ENCODE measurements at places on chromosomes 12 and 14. TPM values are rescaled to one million over a fixed set of nuclear protein-coding genes. Genes with fewer than 3 reads are reported as not detected.
A peak's percentile ranks its signal among the peaks of the same experiment; 100 is the strongest.

Gene TMEM121
- polyA plus RNA-seq, result not detected

Gene HHIPL1
- 1.2 TPM for polyA plus RNA-seq

Gene CYP46A1
- 1.2 TPM for polyA plus RNA-seq

Gene PTPN21
- 76.7 TPM for polyA plus RNA-seq

DNA sequence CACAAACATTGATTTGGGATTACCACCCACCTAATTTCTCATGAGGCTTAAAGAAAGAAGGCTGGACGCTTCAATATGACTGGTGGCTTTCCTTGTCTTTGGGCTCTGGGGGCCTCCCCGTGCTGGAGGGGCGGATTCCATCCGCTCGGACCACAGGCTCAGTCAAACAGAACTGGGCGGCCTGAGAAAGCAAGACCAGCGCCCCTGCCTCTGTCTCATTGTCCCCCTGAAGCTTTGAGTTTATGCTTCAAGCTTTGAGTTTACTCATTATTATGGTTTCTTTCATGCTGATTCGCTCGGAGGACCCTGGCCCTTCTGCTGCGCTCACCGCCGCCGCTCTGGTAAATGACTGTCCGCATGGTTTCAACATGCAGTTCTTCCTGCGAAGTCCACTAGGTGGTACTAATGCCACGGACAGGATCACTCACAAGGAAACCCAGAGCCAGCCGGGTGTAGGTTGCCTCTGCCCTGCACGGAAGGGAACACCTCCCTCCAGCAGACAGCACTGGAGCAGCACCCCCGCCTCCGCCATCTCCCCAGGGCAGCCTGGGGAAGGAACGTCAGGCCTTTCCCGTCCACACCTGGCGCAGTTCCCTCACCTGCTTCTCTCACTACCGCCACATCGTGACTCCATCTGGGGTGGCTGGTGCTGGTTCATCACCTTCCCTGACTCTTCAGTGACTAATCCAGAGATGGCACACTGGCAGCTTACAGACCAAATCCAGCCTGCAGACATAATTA lies 13.2 kb upstream of the TIGAR start:
- no peak overlapping the region for H3K27ac ChIP-seq
- H3K4me3 ChIP-seq, result no peak overlapping the region
- no peaks in the 10 kb centered on the region for H3K36me3 ChIP-seq
- H3K27me3 ChIP-seq, result no peaks in the 10 kb centered on the region
- peak; percentile 51 for DNase-seq
- H3K4me1 ChIP-seq, result no peaks in the 10 kb centered on the region

DNA sequence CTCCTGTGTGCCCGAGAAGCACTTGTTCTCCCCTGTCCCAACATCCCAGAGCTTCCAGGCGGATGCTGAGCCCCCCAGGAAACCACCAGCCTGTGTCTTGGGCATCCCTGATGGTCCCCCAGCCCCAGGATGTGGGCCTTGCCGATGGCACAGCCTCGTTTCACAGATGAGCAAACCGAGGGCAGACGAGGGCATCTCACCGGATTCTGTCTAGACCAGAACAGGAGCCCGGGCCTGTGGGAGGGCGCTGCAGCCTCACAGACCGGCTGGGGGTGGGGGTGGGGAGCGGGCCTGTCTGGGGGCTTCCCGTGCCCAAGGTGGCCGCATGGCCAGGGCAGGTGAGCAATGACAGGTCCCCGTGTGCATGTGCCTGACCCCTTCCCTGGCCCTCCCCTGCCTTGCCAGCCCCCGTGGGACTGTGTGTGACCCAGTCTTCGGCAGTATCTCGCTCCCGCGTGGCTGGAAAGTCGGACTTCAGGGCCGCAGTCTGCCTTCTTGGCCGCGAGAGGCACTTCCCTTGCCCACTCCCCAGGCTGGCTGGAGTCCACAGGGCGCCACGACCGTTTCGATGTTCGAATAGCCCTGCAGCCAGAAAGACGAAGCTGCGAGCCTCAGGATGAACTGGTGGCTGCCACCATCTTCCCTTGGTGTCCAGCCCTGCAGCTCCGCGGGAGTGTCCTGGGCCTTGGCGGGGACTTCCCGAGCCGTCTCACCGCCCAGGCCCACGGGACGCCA lies 8.9 kb downstream of the RFLNA start:
- no peaks in the 10 kb centered on the region for H3K4me1 ChIP-seq
- H3K27ac ChIP-seq, result no peak overlapping the region
- H3K36me3 ChIP-seq, result no peaks in the 10 kb centered on the region
- no peaks in the 10 kb centered on the region for H3K27me3 ChIP-seq

DNA sequence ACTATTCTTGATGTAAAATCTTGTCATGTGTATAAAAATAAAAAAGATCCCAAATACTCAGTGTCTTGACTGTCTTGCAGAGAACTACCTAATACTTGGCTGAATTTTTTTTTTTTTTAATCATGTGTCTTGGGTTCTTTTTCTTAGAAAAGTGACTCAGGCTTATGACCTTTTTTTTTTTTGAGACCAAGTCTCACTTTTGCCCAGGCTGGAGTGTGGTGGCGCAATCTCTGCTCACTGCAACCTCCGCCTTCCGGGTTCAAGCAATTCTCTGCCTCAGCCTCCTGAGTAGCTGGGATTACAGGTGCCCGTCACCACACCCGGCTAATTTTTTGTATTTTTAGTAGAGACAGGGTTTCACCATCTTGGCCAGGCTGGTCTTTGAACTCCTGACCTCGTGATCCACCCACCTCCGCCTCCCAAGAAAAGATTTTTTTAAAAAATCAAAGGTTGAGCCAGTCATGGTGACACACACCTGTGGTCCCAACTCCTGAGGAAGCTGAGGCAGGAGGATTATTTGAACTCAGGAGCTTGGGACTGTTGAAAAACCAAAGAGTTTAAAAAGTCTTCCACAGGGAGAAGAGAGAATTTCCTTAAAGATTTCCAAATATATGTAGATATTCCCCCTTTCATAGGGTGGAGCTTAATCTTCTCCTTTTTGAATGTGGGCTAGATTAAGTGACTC lies 17.7 kb upstream of the TDG start:
- no peak for DNase-seq
- no peaks in the 10 kb centered on the region for H3K36me3 ChIP-seq
- no peaks in the 10 kb centered on the region for H3K4me1 ChIP-seq
- H3K27ac ChIP-seq, result no peak overlapping the region
- no peaks in the 10 kb centered on the region for H3K27me3 ChIP-seq

DNA sequence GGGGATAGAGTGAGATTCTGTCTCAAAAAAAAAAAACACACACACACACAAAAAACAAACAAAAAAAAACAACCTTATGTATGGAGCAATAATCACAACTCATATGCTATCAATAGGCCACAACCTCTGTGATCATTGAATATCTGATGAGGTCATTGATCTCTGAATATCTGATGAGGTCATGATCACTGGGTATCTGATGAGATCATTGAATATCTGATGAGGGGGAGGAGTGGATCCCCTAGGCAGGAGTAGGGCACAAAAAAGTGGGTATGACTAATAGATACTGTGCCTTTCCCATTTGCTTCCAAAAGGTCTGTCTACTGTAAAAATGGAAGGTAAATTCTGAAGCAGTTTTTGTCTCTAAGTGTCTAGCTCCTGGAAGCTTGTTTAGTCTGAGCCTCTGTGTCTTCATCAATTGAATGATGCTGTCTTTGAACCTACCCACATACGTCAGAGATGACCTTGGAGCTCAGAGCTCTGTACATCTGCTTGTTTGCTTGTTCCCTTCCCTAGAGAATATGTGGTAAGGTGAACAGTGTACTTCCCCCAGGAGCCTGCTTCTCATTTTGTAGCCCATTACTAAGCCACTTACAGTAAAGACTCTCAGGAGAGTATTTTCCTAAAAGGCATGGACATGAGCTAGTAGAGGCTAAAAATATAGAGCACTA lies 13.6 kb downstream of the PAH start:
- no peak overlapping the region for H3K27ac ChIP-seq
- no peak overlapping the region for H3K4me3 ChIP-seq
- DNase-seq, result no peak
- H3K36me3 ChIP-seq, result no peaks in the 10 kb centered on the region
- H3K27me3 ChIP-seq, result no peaks in the 10 kb centered on the region

- no peak for DNase-seq
- H3K4me3 ChIP-seq, result no peak overlapping the region
Measured at GRCh38 chr14:65387628-65388027, 24.9 kb upstream of the FUT8 start.

DNA sequence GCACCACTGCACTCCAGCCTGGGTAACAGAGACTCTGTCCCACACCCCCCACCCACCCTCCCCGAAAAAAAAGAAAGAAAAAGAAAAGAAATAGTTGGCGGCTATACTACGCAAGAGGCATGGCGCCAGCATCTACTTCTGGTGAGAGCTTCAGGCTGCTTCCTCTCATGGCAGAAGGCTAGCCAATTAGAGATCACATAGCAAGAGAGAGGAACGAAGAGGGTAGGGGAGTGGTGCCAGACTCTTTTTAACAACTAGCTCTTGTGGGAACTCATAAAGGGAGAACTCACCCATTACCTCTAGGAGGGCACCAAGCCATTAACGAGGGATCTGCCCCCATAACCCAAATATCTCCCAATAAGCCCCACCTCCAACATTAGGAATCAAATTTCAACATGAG lies 6.2 kb downstream of the DENND5B start:
- H3K4me1 ChIP-seq, result peaks cover 9% of the 10 kb centered on the region
- no peaks in the 10 kb centered on the region for H3K36me3 ChIP-seq
- H3K27ac ChIP-seq, result peak overlapping the region; percentile 5

- H3K27ac ChIP-seq, result no peak overlapping the region
- H3K36me3 ChIP-seq, result no peaks in the 10 kb centered on the region
- no peaks in the 10 kb centered on the region for H3K4me1 ChIP-seq
- no peak overlapping the region for H3K4me3 ChIP-seq
Measured at GRCh38 chr14:98182393-98183055, 1089.5 kb downstream of the BCL11B start.

DNA sequence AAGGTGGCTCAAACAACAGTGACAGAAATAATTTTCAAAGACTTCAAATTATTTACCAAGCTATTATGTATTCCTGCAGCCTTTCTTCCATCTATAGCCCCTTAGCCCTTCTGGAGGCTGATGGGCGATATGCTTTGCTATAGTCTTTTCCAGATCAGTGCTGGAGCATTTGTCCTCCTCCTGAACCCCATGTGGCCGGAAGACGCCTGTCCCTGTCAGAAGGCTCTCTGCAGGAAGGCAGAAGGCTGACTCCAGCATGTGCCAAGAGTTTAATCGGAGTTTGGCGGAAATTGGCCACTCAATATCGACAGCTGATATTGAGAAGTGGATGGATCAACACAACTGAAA lies 49.3 kb upstream of the MAX start:
- H3K27me3 ChIP-seq, result no peaks in the 10 kb centered on the region
- H3K36me3 ChIP-seq, result no peaks in the 10 kb centered on the region
- peaks cover 2% of the 10 kb centered on the region for H3K4me1 ChIP-seq
- no peak overlapping the region for H3K27ac ChIP-seq
- no peak overlapping the region for H3K4me3 ChIP-seq

DNA sequence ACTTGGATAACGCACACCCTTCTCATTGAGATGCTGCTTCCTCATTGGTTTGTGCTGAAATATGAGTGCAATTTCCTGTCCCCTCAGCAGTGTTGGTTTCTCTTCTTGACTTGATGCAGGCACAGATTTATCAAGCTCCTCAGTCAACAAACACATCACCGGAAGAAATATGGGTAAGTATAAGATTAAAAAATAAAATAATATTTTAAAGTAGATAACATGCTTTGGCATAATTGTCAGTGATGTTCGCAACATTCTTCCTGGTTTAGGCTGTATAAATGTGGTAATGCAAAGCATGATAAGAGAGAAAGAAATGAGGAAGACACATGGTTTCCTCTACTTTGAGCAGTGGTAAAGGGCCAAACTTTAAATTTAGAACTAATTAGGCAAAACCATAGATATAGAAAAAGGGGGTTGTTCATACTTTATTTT lies at the start of gene GPR65:
TSS of gene GPR65 (plus strand) at position 86 of the 432 bp plus-strand sequence. CDS start 5,713 bp downstream, outside the sequence.
- H3K4me3 ChIP-seq, result no peak within 1 kb of the TSS
- H3K27me3 ChIP-seq, result no peaks in the 10 kb centered on the region
- no peaks in the 10 kb centered on the region for H3K36me3 ChIP-seq
- DNase-seq, result no peak
- no peaks in the 10 kb centered on the region for H3K4me1 ChIP-seq
- H3K27ac ChIP-seq, result no peak within 1 kb of the TSS

- H3K27me3 ChIP-seq, result no peaks in the 10 kb centered on the region
- H3K4me1 ChIP-seq, result no peaks in the 10 kb centered on the region
- no peak overlapping the region for H3K4me3 ChIP-seq
- H3K27ac ChIP-seq, result no peak overlapping the region
- DNase-seq, result no peak
- no peaks in the 10 kb centered on the region for H3K36me3 ChIP-seq
Measured at GRCh38 chr12:119369907-119370546, 35.5 kb downstream of the CCDC60 start.

- H3K27me3 ChIP-seq, result no peaks in the 10 kb centered on the region
- no peak overlapping the region for H3K27ac ChIP-seq
- H3K4me3 ChIP-seq, result no peak overlapping the region
Measured at GRCh38 chr14:104151566-104152245, 13.3 kb downstream of the KIF26A start.

DNA sequence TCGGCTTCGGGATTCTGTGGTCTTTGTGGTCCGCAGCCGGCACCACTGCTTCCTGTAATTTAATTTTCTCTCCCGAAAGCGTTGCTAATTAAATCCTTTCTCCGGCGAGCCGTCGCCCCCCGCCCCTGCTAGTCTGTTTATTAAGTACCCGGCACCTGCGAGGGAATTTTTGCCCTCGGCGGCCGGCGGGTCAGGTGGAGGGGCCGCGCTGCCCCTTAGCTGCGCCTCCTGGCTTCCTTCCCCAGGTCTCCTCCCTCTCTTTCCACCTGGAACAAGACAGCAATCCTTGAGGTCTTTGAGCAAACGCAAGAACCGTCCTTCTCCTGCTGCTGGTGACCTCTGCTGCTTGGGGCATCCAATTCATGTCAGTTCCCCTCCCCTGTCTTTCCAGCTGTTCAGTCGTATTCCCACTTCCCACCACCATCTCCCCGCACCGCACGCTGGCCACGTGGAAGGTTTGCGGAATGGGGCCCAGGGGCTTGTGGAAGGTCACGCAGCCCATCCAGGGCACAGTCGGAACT lies 16.2 kb downstream of the ZDHHC22 start:
- DNase-seq, result no peak
- H3K27ac ChIP-seq, result no peak overlapping the region
- no peaks in the 10 kb centered on the region for H3K36me3 ChIP-seq
- H3K4me3 ChIP-seq, result peak overlapping the region; percentile 45
- H3K4me1 ChIP-seq, result no peaks in the 10 kb centered on the region

- H3K4me1 ChIP-seq, result no peaks in the 10 kb centered on the region
- H3K27ac ChIP-seq, result no peak overlapping the region
- no peaks in the 10 kb centered on the region for H3K27me3 ChIP-seq
- H3K36me3 ChIP-seq, result no peaks in the 10 kb centered on the region
Measured at GRCh38 chr12:107668320-107669098, 17.1 kb upstream of the PWP1 start.
